ENCODE measurements at places on chromosomes 6 and 20.

GRCh38 chr6:148556410-148556809 lies 190.4 kb upstream of the UST start:
- no peak for DNase-seq

- DNase-seq = no peak
Observed at GRCh38 chr20:11311659-11312224, 606.0 kb upstream of the BTBD3 start.

- DNase-seq = peak; percentile 70
Observed at GRCh38 chr20:36819659-36820058, 46.1 kb upstream of the DSN1 start.

GRCh38 chr6:100378576-100378975 lies 86.1 kb downstream of the SIM1 start:
- no peak for DNase-seq

DNA sequence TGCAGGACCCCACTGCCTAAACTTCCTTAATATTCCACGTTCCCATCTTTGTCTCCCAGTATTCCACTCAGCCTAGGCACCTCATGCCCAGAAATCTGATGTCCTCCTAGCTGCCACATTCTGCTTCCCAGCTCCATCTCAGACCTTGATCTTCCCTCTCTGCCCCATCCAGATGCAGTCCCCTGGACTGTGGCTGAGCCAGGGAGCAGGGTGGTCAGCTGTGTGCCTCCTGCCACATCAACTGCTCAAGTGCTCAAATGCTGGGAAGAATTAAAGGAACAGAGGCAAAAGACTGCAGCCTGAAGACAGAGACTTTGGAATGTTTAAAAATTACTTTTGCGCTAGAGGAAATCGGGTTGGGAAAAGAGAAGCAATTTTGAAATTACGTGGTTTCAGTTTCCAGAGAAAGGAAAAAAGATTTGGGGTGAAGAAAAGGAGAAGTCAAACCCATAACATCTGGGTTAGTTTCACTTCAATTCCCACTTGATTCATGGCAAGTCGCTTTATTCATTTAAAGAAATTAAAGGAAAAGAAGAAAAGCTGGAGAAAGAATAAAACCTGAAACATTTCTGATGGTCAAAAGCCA lies 704.8 kb downstream of the PTPRT start:
- no peak for DNase-seq

DNA sequence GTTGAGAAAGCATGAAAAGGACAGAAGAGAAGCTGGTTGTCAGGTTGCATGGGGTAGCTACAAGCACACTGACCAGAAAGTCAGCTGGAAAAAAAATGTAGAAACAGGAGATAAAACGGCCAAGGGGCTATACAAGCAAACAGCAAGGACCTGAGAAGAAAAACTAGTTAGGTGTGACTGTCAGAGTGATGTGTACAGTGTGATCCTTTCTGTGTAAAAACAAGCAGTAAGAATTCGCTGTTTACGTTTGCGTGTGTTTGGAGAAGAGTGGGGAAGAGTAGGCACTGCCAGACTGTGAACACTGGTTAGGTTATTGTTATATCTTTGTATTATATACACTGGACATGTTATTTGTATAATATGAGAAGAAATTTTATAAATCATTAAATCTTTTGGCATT lies 28.1 kb downstream of the PTPN1 start:
- no peak for DNase-seq

- DNase-seq = peak; percentile 100
Observed at GRCh38 chr6:125598422-125598821, 151.0 kb upstream of the HEY2 start.

DNA sequence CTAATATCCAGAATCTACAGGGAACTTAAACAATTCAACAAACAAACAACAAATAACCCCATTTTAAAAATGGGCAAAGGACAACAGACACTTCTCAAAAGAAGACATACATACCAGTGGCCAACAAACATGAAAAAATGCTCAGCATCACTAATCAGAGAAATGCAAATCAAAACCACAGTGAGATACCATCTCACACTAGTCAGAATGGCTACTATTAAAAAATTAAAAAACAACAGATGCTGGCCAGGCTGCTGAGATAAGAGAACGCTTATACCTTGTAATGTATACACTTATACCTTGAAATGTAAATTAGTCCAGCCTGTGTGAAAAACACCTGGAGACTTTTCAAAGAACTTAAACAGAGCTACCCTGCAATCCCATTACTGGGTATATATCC lies 166.8 kb downstream of the IBTK start:
- no peak for DNase-seq

DNA sequence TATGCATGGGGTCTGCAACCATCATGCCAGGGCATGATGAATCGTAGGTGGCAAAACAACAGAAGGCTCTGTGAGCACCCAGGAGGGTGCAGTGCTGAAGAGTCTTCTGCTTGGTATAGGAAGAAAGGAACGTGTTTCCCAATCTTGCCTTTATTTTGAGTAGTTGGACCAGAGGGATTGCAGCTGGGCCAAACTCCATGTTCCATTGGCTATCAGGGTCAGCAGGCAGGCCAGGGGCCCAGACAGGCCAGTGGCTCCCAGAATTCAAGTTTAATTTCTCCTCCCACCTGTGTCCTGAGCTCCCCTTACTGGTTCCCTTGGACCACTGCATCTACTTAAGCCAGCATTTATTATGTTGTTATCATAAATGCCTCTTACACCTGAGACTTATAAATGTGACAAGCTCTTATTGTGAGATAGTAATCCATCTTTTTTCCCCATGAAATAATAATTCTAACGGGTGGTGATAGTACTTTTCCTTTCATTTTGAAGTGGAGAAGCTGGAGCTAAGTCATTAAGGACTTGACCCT lies 918 bp upstream of the TRIM38 start:
- DNase-seq = no peak

- no peak for DNase-seq
Observed at GRCh38 chr6:45665859-45666258, 288.1 kb upstream of the SUPT3H start.

GRCh38 chr20:44211177-44212039 lies 837 bp upstream of the OSER1 start:
- DNase-seq = peak; percentile 42

- DNase-seq = no peak
Observed at GRCh38 chr6:41502917-41503671, 43.1 kb upstream of the FOXP4 start.

DNA sequence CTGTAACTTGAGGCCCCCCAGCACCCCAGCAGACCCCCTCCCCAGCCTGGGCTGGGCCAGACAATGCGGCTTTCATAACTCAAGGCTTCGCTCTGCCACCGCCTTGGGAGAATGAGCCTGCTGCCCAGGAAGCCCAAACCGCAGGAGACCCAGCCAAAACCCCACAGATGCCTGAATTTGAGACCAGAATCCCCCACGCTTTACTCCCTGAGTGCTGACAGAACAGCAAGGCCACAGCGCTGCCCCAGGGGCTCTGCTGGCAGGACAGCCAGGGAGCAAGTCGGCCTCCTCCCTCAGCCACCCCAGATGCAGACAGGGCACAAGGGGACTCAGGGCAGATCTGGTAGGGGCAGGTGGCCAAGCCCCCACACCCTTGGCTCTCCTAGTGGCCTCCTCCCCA lies 2.2 kb downstream of the MDFI start:
- no peak for DNase-seq

Measured in NCI-H2029 (cell line).